ENCODE measurements at places on chromosomes 6 and 20.

- no peak for DNase-seq
Observed at GRCh38 chr6:47377971-47378370, 68.3 kb upstream of the TNFRSF21 start.

- DNase-seq = no peak
Observed at GRCh38 chr6:157265635-157266034, 57.7 kb downstream of the TMEM242 start.

DNA sequence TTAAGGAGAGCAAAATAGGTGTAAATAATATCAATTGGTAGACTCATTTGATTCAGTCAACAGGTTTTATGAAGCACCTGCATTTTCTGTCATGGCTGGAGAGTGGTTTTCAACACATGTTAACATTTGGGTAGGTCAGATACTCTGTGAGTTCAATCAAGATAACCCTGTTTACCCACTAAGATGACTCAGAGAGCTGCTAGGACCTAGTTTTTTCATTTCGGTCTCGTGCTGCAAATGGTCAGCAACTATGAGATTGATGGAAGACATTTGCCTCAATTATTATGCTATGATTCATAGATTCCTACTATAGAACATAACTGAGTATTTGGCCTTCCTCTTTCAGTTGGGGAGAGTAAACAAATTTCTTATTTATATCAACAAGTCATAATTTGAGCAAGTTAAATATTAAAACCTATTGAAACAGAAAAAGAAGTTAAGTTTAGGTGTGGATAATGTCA, 391.4 kb upstream of the CITED2 start:
- DNase-seq = no peak

- DNase-seq = no peak
Observed at GRCh38 chr6:37123957-37124729, 45.8 kb upstream of the PIM1 start.

DNA sequence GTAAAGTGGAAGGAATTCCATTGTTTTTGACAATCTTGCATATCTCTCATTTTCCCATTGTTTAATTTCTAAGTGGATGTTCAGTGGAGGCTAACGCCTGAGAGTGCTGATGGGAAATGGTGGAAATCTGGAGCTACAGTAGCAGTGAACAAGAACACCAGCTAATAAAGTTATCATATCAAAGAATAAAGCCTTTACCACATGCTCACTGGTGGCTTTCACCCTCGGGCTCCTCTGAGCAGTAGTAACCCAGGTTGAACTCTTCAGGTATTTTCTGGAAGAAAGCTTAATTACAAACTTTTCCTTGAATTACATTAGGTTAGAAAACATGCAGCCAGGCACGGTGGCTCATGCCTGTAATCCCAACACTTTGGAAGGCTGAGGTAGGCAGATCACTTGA, 10.4 kb upstream of the ACAT2 start:
- no peak for DNase-seq

- no peak for DNase-seq
Observed at GRCh38 chr6:145836170-145836569, 21.6 kb upstream of the FBXO30 start.

DNA sequence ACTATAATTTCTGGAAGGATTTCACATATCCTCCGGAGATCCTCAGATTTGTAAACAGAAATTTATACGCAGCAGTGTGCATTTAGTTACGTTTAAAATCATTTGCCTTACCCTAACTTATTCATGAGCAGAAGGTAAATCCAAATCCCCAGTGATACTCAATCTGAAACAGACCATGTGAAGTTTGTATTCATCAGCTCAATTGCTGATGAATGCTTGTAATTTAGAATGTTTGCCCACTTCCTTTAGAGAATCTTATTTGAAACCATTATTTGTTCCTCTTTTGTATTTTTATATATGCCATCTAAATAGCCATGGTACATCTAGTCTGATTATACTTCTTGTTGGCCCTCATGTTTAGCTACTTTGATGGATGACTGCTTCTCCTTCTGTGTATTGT, 15.4 kb downstream of the TAAR1 start:
- DNase-seq = no peak

GRCh38 chr6:150813993-150814359, 51.5 kb upstream of the MTHFD1L start:
- DNase-seq = no peak

DNA sequence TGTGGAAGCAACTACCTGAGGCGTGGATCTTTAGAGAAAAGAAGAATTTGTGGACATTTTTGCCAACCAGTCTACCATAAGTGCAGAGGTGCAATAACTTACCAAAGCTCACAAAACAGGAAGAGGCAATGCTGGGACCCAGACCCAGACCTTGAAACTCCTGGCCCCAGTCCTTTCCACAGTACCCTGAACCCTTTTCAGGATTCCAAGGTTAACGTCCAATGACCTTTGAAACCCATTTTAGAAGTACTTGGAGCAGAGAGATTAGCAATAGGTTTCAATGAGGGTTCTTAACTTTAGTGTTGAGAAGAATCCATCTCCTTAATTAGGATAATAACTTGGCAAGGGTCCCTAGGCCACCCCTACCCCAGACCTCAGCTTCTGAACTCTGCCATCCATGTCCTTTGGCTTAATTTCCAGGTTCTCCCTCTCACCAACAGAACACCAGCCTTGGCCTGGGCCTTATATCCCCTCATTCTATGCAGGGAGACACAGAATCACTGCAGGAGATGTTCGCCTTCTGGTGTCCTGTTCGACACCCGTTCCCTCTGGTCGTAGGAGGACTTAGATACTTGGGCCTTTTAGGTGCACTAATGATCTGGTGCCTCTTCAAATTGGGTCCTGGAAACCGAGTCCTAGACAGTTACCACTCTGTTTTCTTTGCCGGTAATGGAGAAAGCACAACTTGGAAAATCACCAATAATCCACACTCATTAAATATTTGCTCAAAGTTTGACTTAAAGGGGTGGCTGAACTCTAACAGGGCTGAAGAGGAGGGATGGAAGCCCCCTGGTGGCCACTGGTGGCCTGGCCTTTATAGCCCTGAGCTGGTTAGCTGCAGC, 40.6 kb downstream of the ISM1 start:
- DNase-seq = no peak

- DNase-seq = peak; percentile 76
Observed at GRCh38 chr6:116405138-116405537, 34.4 kb downstream of the DSE start.

DNA sequence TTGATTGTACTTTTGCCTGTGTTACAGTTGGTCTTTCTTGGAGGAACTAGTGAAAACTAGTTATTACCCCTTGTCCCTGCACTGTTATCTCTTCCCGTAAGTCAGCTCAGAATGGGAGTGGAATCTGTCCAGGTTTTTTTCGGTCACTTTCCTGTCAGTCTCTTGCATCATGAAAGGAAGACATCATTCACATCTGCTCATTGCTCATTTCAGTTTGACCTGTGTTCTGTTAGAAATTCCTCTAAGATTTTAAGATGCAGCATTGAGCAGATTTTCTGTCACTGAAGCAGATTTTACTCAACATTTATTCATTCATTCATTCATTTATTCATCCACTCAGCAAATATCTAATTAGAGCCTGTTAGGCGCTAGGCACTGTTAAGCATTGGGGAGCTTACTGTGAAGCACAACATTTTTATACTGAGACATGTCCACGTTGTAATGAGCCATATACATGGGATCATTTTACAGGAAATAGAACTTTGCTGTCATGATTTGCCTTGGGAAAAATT, 33.1 kb upstream of the HINT3 start:
- DNase-seq = no peak

DNA sequence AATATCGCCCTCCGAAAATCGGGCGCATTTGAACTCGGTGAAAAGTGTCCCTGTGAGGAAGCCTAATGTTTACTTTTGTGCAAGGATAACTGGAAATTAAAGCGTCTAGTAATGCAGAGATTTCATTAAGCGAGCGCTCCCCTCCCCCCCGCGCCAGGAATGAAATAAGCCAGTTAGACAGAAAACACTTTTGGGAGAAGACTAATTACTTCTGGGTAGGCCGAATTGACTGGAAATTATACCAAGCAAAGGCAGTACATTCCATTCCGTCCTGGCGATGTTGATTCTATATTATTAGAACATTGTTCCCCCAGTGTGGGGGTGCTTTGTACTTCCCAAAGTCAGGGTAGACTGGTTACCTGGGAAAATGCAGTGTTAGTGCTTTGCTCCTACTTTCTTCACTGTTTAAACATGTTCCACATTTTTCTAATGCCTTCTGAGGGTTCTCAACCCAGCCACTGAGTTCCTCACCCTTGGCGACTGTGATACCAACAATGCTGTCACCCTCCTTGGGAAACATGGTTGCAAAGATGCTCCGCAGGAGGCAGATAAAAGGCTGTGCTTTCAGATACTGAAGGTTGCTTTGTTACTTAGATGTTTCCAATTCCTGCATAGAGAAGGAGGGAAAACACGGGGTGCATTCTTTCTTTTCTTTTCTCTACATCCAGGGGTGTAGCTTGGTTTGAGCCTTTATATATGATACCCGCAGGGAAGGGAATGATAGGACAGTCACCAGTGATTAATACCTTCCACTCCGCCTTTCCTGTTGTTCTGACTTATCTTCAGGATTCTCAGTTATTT, 2.6 kb downstream of the GJA1 start:
- no peak for DNase-seq

GRCh38 chr6:5486214-5486613, 224.9 kb downstream of the FARS2 start:
- DNase-seq = no peak

DNA sequence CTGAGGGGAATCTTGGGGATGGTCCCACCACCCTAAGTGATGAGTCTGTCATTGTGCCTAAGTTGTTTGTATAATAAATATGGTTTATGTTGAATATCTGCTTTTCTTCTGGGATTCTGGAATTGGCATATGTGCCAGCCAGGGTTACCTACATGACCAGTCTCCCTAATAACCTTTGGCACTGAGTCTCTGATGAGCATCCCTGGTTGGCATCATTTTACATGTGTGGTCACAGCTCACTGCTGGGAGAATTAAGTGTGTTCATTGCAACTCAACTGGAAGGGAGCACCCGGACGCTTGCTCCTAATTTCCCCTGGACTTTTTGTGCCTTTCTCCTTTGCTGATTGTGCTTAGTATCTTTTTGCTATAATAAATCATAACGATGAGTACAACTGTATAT, 8.1 kb downstream of the SMAP1 start:
- no peak for DNase-seq

GRCh38 chr20:51121901-51122412, 99.0 kb upstream of the KCNG1 start:
- no peak for DNase-seq

- DNase-seq = no peak
Observed at GRCh38 chr6:54698974-54699373, 147.6 kb upstream of the FAM83B start.

GRCh38 chr6:136683209-136683941, 108.9 kb downstream of the MAP3K5 start:
- DNase-seq = no peak

DNA sequence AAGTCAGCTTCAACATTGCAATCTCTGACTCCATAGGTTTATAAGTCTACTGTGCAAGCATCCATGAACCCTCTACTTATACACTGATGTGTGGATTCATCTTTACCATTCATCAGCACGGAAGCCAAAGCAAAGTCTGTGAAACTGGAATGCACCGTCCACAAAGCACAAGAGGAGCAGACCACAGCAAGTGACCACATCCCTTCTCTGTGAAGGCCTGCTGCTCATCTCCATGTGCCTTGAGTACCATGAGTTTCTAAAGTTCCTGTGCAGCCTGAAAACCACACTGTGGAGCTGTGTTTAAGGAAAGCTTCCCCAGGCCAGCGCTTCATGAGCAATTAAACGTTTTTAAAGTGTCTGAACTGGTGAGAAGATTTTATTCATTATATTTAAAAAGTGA, 20.0 kb downstream of the GABRR1 start:
- no peak for DNase-seq

DNA sequence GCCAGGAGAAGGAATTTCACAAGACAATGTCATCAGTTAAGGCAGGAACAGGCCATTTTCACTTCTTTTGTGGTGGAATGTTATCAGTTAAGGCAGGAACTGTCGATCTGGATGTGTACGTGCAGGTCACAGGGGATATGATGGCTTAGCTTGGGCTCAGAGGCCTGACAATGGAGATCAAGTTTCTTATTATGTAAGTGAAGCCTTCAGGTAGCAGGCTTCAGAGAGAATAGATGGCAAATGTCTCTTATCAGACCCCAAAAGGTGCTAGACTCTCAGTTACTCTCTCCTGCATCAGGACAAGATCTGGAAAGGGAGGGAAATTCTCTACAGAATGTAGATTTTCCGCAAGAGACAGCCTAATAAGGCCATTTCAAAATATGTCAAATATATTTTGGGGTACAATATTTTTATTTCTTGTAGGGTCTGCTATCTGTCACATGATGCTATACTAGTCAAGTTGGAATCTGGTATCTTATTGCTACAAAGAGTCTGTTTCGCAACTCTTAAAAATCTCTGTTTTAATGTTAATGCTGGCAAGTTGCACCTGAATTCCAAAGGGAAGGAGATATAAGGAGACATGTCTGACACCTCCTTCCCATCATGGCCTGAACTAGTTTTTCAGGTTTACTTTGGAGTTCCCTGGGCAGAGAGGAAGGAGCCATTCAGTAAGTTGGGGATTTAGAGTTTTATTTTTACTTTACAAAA, 48.8 kb downstream of the TRDN start:
- DNase-seq = no peak

DNA sequence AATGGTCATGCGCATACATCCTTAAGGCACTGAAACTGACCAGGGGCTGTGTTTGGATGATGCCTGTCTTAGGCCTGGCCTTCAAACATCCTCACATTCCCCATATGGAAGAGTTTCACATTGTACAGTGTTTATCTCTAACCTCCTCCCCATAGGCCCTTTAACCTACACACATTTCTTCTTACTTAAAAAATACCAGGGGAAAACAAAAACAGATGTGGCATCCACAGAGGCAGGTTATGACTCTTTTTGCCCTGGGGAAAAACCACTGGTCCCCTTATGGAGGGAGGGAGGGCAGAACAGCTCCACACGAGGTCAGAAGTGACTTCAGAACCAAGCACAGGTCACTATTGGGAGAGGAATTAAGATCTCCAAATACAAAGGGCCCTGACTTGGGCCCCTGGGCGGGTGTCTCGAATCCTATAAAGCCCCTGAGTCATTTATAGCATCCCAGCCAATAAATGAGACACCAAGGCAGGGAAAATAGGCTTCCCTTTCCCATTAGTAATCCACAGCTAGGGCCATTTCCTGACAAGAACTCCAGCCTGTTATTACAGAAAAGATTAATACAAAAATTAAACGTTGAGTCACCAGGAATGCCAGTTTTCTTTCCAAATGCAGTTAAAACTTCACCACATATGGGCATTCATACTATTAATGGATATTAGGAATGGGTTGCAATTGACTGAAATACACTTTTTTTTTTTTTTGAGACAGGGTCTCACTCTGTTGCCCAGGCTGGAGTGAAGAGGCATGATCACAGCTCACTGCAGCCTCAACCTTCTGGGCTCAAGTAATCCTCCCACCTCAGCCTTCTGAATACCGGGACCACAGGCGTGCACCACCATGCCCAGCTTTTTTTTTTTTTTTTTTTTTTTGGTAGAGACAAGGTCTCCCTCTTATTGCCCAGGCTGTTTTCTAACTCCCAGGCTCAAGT, 107.2 kb downstream of the ATP9A start:
- DNase-seq = peak; percentile 72

DNA sequence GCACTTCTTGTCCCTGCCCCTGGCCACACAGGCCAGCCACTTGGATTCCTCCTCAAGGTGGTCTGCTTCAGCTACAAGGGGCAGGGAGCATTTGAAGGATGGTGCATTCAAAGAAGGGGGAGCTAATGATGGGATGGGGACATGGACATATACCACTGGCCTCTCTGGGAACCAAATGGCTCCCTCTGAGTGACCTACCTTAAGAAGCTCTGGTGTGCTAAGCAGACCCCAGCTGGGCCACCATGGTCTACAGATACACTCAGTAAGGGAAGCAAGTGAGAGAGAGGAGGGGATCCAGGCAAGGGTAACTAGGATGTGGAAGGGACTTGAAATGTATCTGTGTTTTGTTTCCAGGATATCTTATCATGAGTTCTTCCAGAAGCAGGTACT, 62.4 kb downstream of the TTI1 start:
- no peak for DNase-seq
